Osteocyte (in vitro differentiated cells): ENCODE measurements at places on chromosomes 3 and 15.

DNA sequence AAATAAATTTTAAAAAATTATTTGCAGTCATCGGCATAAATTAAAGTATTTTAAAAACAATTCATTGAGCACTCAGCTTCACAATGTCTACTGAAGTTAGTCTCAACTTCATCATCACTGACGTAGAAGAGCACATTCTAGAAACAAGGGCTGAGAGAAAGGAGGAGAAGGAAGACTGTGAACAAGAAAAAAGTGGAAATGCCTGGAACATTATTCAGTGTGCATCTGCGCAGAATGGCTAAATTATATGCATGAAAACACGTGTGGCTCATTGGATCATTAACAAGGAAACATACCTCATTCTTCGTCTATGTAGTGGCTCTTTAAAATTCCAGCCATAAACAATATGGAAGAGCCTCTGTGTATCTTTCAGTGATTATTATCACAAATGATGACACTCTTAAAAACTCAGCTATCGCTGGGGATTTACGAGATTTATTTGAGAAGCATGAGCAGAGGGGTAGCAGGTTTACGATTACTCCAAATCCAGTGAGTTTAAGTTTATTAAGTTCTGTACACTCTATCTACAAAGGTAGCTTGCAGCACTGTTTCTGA is 404.2 kb upstream of the CDIN1 start:
- DNase-seq, result no peak

- no peak for DNase-seq
Observed at GRCh38 chr3:67415511-67415910, 238.9 kb downstream of the SUCLG2 start.

DNA sequence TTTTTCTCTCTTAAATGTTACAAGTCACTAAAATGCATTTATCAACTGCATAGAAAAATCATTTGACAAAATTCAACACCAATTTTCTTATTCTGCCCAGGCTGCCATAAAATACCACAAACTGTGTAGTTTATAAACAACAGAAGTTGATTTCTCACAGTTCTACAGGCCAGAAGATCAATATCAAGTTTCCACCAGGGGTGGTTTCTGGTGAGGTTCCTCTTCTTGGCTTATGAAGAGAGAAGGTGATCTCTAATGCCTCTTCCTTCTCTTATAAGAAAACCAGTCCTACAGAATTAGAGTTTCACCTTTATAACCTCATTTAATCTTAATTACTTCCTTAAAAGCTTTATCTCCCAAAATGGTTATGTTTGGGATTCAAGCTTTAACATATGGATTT is 10.9 kb upstream of the CD200R1L start:
- DNase-seq, result no peak

GRCh38 chr15:89052474-89052873 is 35.8 kb upstream of the ABHD2 start:
- DNase-seq, result no peak

DNA sequence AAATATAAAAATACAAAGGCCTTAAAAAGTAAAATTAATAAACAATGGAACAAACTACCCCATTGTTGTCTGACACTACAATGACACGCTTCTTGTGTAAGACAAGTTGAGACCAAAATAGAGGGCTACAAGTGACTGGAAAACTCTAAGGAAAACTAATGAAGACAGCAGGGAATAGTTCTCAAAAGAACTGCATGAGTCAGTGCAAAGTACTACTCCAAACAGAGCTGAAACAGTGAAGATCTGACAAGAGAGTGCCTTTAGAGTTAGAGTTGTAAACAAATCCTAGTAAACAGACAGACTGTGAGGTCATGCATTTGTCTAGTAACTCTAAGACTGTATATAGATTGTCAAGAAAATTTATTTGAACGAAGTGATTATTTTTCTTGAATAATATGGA is 233.9 kb downstream of the BBX start:
- no peak for DNase-seq

- no peak for DNase-seq
Observed at GRCh38 chr15:72339777-72340177, 19.8 kb upstream of the CELF6 start.

- DNase-seq, result no peak
Observed at GRCh38 chr3:184373422-184373821, 4.6 kb downstream of the THPO start.

- DNase-seq, result no peak
Observed at GRCh38 chr3:45988804-45989203, 6.8 kb downstream of the FYCO1 start.

DNA sequence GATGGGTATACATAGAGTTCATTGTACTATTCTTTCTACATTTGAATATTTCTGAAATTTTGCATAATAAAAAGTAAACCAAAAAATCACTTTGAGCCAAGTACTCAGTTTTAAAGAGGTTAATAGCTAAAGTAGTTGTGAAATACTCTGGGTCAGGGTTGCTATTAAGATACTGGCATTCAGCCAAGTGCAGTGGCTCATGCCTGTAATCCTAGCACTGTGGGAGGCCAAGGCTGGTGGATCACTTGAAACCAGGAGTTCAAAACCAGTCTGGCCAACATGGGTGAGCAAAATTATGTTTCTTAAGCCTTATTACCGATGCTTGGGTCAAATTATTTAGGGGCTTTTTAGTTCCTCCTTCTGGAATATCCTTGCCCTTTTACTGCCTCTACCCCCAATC is 122.0 kb upstream of the MELTF start:
- no peak for DNase-seq

DNA sequence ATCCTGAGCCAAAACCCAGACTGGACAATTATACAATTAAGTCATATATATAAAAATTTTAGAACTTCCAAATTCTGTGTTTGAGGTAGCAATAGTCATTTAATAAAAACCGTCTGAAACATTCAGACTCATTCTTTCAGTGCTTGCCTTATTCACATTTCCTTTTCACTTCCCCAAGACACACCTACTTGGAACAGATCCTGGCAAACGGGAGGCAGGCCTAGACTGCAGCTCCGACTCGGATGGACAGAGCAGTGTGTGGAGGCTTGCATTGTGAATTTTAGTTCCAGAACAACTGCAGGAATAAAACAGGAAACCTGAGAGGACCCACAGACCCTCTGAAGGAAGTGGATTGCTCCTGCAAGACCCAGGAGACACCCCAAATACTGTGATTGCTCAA is 341.4 kb downstream of the CNTN3 start:
- DNase-seq, result no peak
